ENCODE measurements at places on chromosomes 6 and 20.

- DNase-seq, result no peak
These were observed 1046.7 kb upstream of the MAP3K7 start for GRCh38 chr6:91633374-91634111.

- DNase-seq, result no peak
These were observed 48.1 kb upstream of the AFDN start for GRCh38 chr6:167778497-167779128.

DNA sequence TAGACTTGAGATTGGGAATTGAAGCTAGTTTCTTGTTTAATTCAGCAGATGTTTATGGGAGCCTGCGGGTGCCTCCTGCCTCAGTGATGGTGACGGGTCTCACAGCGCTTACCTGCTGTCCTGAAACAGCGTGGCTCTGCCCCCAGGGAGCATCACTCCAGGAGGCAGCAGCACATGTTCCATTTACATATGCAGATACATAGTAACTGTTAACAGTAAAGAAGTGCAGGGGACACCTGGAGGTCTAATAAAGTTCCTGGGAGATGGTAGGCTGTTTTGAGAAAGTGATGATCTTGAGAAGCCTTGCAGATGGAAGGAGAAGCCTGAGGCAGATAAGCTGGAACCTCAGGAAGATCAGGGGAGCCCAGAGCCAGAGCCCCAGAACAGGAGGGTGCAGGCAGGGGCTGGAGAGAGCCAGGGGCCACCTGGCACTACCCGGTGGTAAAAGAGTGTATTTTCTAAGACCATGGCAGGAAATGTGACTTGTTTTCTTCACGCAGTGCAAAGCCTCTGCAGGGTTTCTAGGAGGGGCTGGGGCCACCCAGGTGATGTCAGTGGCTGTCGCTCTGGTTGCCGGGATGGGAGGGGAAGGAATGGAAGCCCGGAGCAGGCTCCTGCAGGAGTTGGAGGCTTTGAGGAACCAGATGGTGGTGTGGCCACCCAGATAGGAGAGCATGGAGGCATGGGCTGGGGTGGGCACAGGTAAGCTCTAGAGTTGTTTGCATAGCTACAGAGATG, 24.2 kb upstream of the KIF25 start:
- DNase-seq, result no peak

GRCh38 chr6:17494177-17494576, 100.8 kb downstream of the CAP2 start:
- no peak for DNase-seq

- DNase-seq, result no peak
These were observed 446.8 kb downstream of the PTPRT start for GRCh38 chr20:42742926-42743325.

GRCh38 chr20:47789764-47790579, 4.7 kb upstream of the SULF2 start:
- DNase-seq, result no peak

DNA sequence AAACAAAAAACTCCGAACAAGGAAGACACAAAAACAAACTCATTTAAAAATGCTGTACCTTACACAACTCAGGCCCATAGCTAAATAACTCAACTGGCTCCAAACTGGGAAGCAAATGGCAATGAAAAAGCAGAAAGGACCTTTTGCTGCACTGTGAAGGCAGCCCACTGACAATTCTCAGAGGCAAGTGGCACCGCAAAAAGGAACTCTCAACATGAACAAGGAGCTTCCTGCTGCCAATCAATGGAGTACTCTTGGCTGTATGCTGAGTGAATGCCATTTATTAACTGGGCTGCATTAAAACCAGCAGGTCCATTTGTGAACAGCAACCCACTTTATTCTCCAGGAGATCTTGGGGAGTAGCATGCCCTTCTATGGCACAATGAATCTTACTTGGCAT, 209.9 kb downstream of the PTPRK start:
- no peak for DNase-seq

- DNase-seq, result no peak
These were observed 471.3 kb downstream of the C6orf118 start for GRCh38 chr6:164838068-164838615.

- no peak for DNase-seq
These were observed 60.4 kb downstream of the RAB44 start for GRCh38 chr6:36757943-36758508.

DNA sequence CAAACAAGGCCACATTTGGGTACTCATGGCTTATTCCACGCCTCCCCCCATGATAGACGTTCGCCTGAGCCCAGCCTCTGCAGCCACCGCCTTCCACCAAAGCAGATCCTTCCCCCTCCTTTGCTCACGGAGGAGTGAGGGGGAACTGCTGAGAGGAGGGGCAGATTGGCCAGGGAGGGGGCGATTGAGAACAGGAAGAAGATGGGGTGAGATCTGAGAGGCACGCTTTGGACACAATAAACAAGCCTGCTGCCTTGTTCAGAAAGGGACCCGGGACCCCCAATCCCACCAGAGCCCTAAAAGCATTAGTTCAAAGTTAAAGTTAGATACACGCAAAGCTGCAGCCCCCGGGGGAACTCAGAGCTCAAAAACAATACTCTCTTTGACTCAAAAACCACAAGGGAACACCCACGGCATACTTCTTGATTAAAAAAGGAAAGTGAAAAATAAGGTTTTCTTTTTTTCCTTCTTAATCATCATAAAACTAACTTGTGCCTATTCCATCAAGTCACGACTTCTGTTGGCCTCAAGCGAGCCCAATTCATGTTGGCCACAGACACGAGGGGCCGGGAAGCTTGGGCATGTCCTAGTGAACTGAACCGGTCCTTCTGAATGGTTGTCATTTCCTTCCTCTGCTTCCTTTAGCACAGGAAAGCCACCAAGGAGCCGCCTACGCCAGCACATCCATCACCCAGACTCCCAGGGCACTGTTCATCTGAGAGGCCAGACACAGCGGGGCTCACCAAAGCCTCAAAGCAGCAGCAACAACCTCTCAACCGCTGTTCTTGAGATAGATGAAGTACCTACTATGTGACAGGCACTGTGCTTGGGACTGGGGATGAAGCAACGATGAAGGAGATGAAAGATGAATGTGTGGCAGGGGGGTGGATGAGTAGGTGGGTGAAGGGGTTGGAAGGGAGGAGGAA, 44.7 kb downstream of the NFATC2 start:
- peak; percentile 72 for DNase-seq

GRCh38 chr20:2693286-2694007, 867 bp downstream of the EBF4 start:
- peak; percentile 67 for DNase-seq

DNA sequence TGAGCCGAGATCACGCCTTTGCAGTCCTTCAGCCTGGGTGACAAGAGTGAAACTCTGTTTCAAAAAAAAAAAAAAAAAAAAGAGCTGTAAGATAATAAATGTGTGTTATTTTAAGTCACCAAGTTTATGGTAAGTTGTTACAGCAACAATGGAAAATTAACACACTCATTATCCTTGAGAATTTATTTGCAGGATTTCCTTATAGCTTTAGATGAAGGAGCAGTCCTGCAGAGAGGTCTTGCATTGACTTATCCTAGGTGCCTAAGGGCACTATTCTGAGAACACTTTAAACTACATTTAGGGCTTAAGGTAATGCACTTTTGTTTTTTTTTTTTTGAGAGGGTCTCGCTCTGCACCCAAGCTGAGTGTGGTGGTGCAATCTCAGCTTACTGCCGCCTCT, 13.8 kb upstream of the SCAF8 start:
- DNase-seq, result no peak

DNA sequence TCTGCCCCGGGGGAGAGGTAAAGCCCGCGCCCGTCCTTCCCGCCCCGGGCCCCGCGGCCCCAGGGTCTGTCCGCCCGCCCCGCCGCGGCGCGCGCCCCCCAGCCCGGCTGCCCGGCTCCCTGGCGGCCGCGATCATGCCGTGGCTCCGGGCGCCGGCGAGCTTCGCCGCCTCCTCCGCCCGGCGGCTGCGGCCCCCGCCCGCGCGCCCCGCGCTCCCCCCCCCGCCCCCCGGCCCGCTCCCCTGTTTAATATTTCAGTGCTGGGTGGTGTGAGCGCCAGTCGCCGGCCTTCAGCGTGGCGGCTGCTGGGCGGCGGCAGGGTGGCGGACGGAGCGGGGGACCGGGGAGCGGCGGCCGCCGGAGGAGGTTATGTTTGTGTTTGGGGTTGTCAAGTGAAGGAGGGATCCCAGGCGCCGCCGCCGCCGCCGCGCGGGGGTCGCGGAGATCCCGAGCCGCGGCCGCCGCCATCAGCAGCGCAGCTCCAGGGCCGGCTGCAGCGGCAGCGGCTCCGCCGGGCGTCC, at the start of gene HIVEP1:
Gene HIVEP1, plus strand, starts transcription at position 275 of the 520 bp plus-strand sequence. CDS start 3,317 bp downstream, outside the sequence.
- peak; percentile 24 for DNase-seq

- no peak for DNase-seq
These were observed 269.3 kb downstream of the ARHGAP18 start for GRCh38 chr6:129440691-129441090.

- no peak for DNase-seq
These were observed 45.1 kb upstream of the SLC22A23 start for GRCh38 chr6:3501826-3502500.

DNA sequence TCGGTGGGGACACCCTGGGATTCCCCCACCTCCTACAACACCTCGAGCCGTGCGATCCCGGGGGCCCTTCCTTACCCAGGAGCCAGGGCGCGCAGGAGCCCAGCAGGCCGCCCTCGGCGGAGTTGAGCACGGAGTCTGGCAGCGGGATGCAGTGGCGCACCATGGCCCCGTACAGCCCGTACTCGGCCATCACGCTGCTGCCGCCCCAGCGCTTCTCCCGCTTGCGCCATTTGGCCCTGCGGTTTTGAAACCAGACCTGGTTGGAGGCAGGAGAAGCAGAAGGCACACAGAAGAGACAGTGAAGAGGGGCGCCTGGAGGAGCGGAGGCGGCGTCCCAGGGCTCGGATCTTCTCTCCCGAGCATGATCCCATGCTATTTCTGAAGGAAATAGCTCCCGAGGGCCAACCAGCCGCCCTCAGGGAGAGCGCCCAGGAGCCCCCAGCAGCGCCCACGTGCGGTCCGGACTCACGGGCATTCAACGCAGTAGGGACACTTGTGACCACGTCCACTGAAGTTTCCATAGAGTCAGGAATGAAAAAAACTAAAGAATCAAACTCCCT, 4.3 kb downstream of the VSX1 start:
- DNase-seq, result no peak

GRCh38 chr6:83824831-83825230, 28.3 kb upstream of the RIPPLY2 start:
- DNase-seq, result no peak

GRCh38 chr6:88899569-88900316, 63.7 kb downstream of the RNGTT start:
- no peak for DNase-seq

GRCh38 chr6:12024216-12024615, 12.1 kb downstream of the HIVEP1 start:
- no peak for DNase-seq

- DNase-seq, result no peak
These were observed 12.4 kb downstream of the GRM1 start for GRCh38 chr6:146041282-146041681.

DNA sequence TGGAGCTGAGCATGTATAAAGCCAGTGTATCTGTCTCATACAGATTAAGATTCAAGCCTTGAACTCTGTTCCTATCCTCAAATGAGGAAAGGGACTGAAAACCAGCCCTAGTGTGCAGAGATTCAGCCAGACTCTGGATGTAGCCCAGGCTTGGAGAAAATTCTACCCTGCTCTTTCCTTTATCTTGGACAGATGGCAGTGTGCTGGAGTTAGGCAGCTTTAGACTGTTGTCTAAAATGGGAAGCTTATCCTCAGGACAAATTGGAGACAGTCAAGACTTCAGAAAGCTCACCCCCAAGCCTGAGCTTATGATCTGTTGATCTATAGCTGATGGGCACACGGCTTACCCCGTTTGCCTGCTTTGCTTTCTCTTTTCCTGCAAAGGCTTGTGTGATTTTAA, 1057.6 kb downstream of the KIF16B start:
- no peak for DNase-seq

- no peak for DNase-seq
These were observed 22.7 kb upstream of the NTSR1 start for GRCh38 chr20:62685781-62686555.

- DNase-seq, result peak; percentile 21
These were observed 240.9 kb downstream of the PHACTR1 start for GRCh38 chr6:12957321-12958051.

DNA sequence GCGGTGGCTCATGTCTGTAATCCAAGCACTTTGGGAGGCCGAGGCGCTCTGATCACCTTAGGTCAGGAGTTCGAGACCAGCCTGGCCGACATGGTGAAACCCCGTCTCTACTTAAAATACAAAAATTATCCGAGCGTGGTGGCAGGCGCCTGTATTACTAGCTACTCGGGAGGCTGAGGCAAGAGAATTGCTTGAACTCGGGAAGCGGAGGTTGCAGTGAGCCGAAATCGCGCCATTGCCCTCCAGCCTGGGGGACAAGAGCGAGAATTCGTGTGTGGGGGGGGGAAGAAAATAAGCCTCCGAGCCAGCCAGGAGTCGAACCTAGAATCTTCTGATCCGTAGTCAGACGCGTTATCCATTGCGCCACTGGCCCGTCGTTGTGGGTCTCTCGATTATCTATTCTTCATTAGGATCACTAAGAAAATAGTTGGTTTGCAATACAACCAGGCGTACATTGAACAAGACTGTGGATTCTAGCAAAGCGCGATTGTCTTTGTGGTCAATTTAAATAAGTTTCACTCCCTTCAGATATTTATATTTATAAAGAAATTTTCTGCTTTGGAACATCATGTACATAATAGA, 33.9 kb upstream of the PRSS16 start:
- DNase-seq, result no peak

DNA sequence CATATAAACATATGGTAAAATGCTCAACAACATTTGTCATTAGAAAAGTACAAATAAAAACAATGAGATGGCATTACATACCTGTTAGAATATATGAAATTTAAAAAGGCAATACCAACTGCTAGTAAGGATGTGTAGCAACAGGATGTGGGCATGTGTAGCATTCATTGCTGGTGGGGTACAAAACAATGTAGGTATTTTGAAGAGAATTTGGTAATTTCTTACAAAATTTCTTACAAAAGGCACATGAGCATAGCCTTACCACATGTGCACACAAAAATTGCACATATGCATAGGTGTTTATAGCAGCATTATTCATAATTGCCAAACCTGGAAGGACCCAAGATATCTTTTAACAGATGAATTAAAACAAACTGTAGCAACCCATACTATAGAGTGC, 1355.1 kb upstream of the CITED2 start:
- DNase-seq, result no peak

DNA sequence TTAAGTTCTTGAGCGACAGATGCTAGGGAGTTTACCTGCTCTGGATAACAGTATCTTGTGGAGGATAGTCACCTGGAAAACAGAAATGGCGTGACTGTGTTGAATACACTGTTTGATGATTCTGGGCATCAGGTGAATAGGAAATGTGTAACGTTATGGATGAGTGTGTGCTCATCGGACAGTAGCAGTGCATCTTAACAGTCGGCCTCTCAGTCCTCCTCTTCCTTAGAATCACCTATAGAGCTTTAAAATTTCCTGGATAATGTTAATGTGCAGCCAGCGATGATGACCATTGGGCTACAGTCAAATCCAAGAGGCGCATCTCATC, 217.7 kb downstream of the OR2B2 start:
- no peak for DNase-seq
